Inflammatory macrophage (primary cell): ENCODE measurements at places on chromosomes 3 and 15.

GRCh38 chr3:11655196-11655928 lies 11.6 kb upstream of the VGLL4 start:
- no peak for DNase-seq

DNA sequence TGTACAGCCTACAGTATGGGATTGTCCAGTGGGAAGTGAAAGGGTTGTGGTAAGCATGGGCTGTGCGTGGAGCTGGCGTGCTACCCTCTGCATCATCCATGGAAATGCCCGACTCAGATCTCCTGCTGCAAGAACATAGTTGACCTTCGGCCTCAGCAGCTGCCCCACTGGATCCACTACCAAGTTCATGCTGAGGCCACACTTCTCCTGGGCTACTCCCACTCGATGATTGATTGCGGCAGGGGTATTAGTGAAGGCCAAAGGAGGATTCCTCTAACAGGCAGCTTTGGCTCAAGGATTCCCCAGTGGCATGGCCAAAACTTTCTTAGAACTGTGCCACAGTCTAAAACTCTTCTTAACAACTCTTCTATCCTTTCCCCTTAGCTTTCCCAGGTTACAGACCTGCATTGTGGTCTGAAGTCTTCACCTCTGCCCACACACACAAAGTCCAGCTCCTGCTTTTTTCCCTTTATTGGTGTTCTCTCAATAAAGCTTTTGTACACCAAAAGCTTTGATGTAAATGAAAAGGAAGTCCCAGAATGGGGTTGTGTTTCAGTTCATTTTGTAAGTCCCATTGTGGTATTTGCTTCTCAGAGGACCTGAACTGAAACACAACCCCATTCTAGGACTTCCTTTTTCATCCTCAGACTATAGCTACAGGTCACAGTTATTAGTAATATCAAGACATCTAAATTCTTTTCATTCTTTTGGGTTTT lies 4.9 kb upstream of the TBC1D5 start:
- DNase-seq: peak; percentile 53

DNA sequence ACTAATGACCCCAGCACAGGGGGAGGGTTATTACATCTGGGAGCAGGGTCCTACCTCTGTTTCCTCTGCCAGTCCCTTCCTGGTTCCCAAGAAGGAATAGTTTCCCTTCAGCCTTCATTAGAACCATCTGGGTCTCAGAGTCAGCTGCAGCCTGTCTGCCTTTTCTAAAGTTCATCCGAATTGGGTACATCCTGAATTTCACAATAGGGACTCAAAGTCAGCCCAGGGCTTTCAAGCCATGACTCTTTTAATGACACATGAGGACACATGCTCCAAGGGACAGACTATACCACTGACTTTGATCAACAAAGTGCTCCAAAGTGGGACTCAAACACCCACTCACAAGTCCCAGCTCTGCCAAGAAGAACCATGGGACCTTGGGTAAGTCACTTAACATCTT lies 12.7 kb upstream of the CRABP1 start:
- DNase-seq: peak; percentile 14

DNA sequence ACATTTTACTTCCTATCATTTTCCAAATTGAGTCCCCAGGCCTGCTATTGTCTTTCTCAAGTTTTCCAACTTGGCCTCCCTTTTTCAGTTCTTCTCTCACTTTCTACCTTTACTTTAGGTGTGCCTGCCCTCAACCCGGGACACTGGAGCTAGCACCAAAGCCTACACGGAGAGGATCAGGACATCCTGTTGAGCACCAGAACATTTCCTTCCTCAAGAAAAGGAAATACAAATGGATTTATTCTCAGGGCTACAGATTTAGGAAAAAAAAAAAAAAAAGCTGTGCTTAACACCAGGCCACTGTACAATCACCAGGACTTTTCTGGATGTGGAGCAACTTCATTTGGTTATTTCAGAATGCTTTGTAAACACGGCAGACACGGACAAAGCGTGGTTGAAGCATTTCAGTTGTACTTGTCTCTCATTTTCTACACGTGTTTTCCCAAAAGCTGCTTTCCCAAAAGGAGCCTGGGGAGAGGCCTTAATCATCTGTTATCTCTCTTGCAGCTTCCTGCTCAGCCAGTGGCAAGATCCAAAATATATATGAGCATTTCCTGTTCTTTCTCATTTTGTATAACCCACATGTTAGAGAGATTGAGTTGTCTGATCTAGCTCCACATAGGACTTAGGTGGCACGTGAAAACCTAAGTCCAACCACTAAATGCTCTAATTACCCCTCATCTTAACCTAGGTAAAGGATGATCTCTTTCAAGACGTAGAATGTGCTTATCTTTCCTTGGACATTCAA lies 15.5 kb upstream of the ATP1B3 start:
- DNase-seq: no peak

- no peak for DNase-seq
These were observed 370.1 kb upstream of the ONECUT1 start for GRCh38 chr15:53160092-53160704.

- no peak for DNase-seq
These were observed 62.9 kb downstream of the KLF15 start for GRCh38 chr3:126294211-126294808.

- no peak for DNase-seq
These were observed 703.2 kb downstream of the NLGN1 start for GRCh38 chr3:174100744-174101143.

DNA sequence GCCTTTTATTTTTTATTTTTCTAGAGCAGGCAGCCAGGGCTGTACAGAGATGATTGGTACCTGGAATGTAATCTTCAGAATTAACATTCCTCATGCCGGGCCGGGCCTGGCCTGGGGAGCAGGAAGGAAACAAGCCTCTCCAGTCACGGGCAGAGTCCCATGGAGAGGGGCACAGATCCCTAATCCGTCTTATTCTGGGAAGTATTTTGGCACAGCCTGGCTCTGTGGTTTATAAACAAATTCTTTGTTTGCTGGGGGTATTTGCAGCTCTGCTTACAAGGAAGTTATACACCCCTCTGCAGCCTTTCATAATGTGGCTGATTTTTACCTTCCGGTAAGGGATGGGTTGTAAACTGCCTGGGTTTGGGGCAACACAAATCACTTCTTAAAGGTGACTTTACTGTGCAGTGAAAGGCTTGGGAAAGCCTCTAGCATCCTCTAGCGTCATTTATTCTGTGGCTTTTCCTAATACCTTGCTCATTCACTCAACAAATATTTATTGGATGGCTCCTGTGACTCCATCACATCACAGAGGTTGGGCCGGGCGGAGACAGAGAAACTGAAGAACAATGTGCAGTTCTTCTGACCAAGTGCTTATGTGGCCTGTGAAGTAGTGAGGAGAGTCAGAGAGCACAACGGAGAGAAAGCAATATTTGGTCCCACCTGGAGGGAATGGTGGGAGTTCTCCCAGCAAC lies 2.7 kb downstream of the SLC6A20 start:
- no peak for DNase-seq

GRCh38 chr15:50531766-50532165 lies 14.7 kb downstream of the USP50 start:
- DNase-seq: no peak

GRCh38 chr15:66071921-66072295 lies 181.6 kb downstream of the MEGF11 start:
- DNase-seq: no peak

DNA sequence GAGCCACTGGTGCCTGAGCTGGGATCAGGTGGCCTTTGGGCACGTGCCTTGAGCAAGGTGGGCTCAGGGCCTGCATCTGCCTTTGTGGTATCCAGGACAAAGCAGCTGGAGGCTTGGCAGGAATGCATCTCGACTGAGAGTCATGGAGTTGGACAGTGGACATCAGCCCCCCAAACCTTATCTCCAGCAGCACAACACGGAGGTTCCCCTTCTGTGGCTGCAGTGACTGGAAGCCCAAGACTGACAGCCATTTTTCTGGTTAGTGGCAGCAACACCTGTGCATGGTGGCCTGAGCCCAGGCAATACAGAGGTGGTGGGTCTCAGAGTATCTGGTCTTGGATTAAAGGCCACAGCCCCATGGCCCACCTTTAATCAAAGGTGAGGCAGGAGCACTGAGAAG lies 27.8 kb upstream of the TSEN2 start:
- no peak for DNase-seq

DNA sequence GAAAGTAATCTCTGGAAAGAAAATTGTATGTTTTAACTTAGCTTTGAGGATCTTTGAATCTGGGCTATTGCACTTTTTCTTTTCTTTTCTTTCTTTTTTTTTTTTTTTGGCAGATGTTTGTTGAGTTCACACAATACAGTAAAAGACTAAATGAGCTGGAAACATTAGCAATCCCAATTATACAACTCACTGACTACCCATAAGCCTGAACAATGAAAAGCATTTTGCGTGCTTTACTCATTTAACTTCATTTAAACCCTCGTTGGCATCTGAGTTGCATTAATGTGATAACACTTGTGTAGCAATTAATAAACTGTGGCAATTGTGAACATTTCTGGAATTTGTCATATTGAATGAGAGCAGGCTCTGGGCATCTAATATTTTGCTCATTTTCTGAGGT lies 269.4 kb upstream of the RBMS3 start:
- no peak for DNase-seq

GRCh38 chr15:77251662-77252061 lies 168.2 kb downstream of the PEAK1 start:
- DNase-seq: no peak

- DNase-seq: no peak
These were observed 1.3 kb downstream of the CPNE4 start for GRCh38 chr3:132033471-132033870.

DNA sequence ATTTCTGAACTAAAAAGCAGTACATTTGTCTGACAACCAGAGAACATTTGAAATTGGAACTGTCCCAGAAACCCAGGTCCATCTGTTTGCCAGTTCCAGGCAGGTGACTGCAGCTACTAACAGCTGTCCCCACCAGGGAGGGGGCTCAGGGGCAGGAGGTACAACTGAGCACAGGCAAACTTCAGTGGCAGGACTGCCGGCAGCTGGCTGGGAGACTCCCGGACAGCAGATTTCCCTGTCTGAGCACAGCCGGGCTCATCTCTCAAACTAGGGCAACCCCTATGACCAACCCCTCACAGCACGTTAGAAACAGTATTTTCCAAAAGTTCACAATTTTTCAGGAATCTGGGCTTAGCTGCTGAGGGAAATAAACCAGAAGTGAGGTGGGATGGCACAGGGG lies 88.8 kb downstream of the MEGF11 start:
- no peak for DNase-seq

GRCh38 chr3:86794361-86795065 lies 196.4 kb downstream of the VGLL3 start:
- no peak for DNase-seq

DNA sequence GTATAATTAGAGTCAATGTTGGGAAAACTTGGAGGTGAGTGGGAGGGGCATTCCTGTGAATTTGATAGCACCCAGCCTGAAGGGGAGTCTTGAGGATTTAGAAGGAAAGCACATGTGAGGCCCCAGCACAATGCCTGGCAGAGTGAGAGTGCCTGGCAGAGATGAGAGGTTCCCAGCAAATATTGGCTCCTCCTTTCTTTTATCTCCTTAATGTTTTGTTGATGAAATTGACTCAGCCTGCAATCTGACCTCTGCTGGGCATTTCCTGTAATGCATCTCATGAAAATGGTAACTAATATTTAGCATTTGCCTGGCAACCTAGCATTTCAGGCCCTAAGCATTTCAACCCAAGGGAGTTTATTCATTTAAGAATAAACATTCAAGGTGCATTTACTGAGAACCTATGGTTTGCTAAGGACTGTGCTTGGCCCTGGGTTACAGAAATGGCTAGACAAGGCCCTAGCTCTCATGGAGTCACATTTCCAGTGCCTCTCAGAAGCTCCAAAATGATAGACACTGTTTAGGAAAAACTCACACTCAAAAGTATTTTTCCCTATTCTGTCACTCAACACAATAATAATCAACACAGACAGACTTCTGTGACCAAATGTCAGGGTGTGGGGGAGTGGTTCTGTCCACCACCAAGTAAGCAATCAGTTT lies 19.0 kb downstream of the PDHB start:
- DNase-seq: peak; percentile 75

GRCh38 chr3:178982137-178982536 lies 89.5 kb downstream of the ZMAT3 start:
- DNase-seq: no peak

- no peak for DNase-seq
These were observed 47.3 kb downstream of the TRIM42 start for GRCh38 chr3:140724856-140725812.

GRCh38 chr15:89119489-89120478 lies 31.5 kb downstream of the ABHD2 start:
- no peak for DNase-seq

- peak; percentile 47 for DNase-seq
These were observed 42.6 kb upstream of the TMCO5A start for GRCh38 chr15:37891766-37892368.

GRCh38 chr3:192516820-192517219 lies 210.5 kb downstream of the FGF12 start:
- no peak for DNase-seq

- DNase-seq: peak; percentile 11
These were observed 238.7 kb downstream of the SV2B start for GRCh38 chr15:91338766-91339165.

- DNase-seq: peak; percentile 15
These were observed 63.0 kb downstream of the HES1 start for GRCh38 chr3:194198938-194199337.

- no peak for DNase-seq
These were observed 773.5 kb downstream of the SQOR start for GRCh38 chr15:46408312-46408711.

DNA sequence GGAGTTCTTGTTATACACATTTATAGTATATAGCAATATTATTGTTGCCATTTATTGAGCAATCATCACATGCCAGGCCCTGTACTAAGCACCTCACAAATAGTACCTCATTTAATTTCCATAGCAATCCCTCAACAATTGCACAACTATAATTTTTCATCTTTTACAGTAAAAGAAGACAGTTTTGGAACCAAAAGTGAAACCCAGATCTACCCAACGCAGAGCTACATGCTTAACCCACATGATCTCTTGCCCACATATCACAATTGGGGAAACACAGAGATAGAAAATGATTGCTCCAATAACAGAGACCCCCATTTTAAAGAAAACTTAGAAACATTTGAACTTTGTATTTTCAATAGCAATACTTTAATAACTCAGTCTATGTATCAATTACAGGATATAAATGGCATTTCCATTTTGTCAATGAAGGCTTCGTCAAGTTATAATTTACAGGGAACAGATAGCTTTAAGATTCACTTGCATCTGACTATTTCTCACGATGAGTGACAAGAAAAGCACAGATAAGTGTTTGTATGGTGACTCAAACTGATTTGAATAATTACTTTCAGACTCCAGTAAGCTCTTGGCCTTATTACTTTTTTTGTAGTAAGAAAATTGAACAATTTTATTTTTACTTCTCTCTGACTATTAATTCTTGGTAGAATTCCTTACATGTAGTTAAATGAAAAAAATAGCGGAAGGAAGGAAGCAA lies 38.7 kb upstream of the CCDC50 start:
- DNase-seq: peak; percentile 34
